Fibroblast of the aortic adventitia (primary cell): ENCODE measurements at places on chromosomes 12 and 14. TPM values are rescaled to one million over a fixed set of nuclear protein-coding genes. Genes with fewer than 3 reads are reported as not detected.

DNA sequence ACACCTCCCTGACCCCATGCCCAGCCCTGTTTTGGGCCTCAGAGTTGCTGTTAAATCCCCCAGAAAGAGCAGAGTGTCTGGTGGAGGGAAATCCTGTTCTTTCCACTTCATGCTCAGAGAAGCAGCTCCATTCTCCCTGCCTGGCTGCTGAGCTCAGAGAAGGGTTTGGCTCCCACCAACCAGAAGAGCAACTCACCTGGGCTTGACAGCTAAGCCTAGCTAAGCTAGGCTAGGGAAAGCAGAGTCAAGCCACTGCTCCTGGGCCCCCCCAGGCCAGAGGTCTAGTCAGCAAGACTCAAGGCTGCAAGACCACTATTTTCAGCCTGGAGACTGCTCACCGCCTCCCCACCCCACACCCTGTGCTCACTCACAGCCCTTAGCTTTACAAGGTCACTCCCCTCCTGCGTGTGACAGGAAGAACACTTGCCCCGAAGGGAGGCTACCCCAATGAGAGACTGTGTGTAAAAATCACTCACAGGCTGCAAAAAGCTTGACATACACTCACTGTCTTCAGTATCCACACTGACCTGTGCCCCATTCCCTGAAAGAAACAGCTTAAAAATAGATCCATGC lies 13.5 kb downstream of the GSC start:
- DNase-seq: no peak

- no peak for DNase-seq
Measured at GRCh38 chr12:48977290-48978281, 536 bp upstream of the WNT1 start.

- DNase-seq: no peak
Measured at GRCh38 chr14:36657399-36658122, 4.1 kb upstream of the PAX9 start.

DNA sequence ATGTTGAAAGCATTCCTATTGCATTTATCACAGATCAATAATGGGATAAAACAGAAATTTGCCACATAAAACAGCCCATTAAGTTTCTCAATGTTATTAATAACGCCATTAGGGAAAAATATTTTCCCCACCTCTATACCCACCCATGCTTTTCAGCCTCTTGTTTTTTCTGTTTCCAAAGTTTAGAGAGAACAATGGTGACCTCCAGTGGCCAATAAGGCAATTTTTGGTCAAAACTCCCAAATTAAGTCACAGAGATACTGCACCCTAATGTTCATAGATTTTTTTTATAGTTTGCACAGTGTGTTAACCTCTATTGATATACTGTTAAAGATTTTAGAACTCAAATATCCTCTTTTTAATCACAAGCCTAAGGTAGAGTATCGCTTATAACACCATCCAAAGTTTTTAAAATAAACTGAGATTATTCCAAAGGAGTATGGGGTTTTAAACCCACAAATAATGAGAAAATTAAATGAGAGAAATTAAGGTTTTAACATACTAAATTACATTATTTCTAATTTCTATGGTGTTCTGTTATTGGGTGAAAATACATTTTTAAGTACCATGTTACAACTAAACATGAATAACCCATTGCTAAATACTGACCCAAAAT lies 184.7 kb upstream of the DCN start:
- DNase-seq: peak; percentile 51

GRCh38 chr14:86646696-86647690 lies 1117.0 kb downstream of the FLRT2 start:
- peak; percentile 3 for DNase-seq

- DNase-seq: peak; percentile 73
Measured at GRCh38 chr12:93699271-93700145, 22.3 kb downstream of the CRADD start.

- DNase-seq: no peak
Measured at GRCh38 chr14:46344327-46344937, 307.1 kb downstream of the RPL10L start.

DNA sequence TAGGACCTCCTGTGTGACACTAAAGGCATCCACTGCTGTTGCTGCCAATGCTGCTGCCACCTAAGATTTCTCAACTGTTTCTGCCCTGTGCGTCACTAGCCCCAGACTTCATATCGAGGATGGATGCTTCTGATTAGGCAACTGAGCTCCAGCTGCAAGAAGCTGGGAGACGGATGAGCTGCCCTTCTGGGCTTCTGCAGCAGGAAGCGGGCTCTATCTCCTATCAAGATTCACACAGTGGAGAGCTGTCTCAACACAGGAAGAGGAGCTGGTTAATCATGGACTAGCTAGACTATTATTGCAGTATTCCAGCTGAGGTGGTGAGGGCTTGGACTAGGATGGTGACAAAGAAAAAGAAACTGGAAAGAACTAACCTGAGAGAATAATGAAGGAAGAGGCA lies 59.2 kb upstream of the PELI2 start:
- DNase-seq: no peak

GRCh38 chr14:99686557-99687283 lies 2.6 kb downstream of the CYP46A1 start:
- DNase-seq: no peak

DNA sequence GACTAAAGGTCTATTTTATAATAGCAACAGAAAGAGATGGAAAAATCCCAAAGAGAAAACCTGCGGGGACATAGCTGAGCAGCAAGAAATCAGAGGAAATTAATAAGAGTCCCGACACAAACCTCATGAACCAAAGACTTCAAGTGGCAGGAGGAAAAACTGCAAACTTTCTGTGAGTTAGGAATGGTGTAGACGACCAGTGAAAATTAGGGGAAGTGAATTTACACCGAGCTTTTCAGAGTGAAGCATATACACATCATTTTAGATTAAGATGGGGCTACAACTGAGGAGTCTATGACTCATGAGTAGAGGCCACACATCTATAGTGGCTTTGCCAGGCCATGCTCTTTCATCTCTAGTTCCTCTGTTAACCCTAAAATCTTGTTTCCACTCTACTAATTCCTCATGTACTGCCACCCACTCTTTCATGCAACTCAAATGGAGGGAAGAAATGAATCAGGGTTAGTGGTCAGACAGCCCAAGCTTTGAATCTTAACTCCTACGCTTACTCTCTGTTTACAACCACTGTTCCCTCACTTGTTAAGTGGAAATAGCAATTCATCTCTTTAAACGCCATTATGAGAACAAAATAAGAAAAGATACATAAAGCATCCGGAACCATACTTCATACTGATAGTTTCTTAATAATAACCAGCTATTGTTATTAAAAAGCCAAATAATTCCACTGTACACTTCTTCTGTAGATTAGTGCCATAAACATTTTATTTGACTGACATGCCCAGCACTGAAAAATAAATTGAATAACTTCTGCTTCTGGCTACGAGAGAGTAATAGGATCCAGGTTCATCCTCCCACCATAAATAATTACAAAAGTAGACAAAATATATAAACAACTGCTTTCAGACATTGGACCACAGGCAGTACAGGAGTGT lies 219.3 kb downstream of the RMST start:
- DNase-seq: no peak

- DNase-seq: no peak
Measured at GRCh38 chr12:46177025-46177424, 91.8 kb downstream of the SLC38A1 start.

DNA sequence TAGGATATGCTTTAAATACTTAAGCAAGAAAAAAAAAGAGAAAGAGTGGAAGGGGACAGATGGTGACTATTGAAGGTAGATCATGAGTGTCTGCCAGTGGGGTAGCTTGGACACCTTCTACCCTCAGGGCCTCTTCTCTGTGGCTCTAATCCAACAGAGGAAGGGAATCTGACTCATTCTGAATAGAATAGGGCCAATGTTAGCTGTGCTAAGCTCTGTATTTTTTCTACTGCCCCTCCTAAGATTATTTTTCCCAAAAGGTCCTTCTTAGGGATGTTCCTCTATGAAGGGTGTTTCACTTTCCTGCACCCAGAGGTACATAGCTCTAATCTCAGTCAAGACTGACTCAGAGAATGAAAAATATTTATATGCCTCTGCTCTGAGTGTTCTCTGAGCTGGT lies 25.6 kb downstream of the UNC79 start:
- DNase-seq: no peak

SIVA1 gene
- total RNA-seq: 79.4 and 87.3 TPM in 2 replicates

GUCY2C gene
- not detected in 2 replicates for total RNA-seq

RNASE7 gene
- not detected in 2 replicates for total RNA-seq

IRAK3 gene
- 20.0 and 21.4 TPM in 2 replicates for total RNA-seq

CPNE6 gene
- not detected in 2 replicates for total RNA-seq
